ENCODE measurements at places on chromosomes 2 and 18.

DNA sequence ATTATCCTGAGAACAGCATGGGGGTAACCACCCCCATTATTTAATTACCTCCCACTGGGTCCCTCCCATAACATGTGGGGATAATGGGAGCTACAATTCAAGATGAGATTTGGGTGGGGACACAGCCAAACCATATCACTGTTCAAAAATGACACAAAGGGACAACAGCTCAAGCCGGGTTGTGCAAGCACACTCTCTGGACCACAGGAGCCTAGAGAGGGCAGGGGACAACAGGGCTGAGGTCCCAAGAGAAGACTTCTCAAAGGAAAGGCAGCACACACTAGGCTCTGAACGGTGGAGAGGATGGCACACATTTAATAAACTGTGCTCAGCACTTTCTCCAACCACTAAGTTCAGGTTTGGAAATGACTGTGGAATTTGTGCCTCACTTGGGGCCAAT lies 122.1 kb upstream of the PKDCC start:
- no peak for DNase-seq

DNA sequence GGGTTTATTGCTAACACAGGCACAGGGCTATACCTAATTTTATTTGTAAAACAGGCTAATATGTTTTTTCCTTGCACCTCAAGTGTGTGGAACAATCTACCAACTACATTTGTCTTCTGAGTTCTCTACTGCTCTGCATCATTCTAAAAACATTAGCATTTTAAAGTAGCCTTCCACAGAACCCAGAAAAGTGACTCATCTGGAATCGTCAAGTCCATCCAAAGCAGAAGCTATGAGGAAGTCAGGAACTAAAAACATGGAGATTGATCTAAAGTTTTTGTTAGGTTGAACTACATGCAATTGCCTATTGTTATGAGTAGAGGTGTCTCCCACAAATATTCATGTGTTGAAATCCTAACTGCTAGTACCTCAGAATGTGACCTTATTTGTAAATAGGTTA lies 70.9 kb downstream of the SUCLG1 start:
- DNase-seq: no peak

DNA sequence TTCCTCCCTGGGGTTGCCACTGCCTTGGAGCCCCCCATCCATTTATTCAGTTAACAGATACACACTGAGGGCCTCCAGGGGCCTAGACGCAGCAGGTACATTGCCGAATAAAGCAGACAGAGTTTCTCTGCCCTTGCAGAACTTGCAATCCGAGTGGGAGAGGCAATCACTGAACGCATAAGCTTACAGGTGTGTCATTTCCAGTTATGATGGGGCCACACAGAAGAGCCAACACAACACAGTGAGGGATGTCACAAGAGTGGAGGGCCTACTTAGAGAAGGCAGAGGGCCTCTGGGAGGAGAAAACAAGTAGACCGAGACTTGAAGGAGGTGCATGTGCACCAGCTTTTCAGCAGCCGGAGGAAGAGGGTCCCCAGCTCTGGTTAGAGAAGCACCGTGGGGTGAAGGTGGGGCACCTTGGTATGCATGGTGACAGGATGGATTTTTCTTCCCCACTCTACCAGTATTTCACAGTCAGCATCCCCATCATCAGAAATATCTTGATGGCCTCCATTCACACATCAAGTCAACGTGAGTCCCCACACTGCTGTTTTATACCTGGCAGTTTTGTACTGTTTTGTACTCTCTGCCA lies 150.9 kb downstream of the SMAD7 start:
- DNase-seq: no peak

GRCh38 chr2:217794133-217794986 lies 208.4 kb downstream of the TNS1 start:
- no peak for DNase-seq

GRCh38 chr18:63892566-63892965 lies 5.1 kb downstream of the SERPINB2 start:
- DNase-seq: no peak

- no peak for DNase-seq
Observed at GRCh38 chr18:49623571-49623970, 61.7 kb downstream of the LIPG start.

DNA sequence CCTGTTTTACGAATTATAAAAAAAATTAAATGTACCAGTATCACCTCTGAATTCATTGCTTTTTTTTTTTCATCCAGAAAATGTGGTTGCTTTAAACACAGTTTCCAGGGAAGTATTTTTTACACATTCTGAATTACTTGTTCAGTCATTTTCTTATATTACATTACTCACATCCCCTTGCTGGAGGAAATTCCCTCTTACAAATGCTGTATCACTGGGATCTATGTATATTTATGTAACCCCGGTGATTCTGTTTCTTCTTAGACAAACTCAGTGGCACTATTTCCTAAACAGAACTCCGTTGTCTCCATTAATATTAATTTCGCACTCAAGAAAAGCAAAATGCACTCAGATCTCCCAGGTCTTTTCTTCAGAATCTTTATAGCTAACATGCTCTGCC lies 1078.5 kb upstream of the ZEB2 start:
- DNase-seq: no peak

DNA sequence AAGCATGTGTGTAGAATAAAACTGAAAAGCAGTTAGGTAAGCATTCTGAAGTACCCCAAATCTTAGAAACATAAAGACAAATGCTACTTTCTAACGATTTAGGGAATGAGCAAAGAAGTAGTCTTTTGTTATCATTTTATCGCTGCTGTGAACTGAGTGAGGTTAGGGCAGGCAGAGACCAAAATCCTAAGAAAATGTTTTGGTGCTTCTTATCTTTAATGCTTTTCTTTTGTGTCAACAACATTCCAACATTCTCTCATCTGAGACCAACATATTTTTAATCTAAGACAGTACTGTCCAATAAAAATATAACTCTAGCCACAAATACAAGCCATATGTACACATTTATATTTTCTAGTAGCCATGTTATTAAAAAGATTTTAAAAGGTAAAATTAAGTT lies 789.4 kb upstream of the PIK3C3 start:
- DNase-seq: no peak

- DNase-seq: no peak
Observed at GRCh38 chr2:241199286-241199685, 10.8 kb downstream of the ANO7 start.

DNA sequence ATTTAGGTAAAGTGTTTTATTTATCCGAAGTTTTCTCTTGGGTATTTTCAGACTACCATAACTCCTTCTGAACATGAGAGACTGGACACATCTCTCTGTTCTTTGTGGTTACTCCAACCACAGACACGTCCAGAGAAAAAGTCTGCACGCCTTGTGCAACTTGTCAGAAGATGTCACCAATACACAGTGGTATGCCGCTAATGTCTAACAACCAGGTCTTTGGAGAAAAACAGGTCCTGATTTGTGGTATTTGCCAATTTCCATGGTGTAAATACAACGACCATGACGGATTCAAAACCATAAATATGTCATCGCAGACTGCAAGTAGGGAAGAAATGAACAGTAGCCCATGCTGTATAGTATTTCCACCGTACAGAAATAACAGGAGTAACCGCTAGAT lies 620.6 kb upstream of the ID2 start:
- DNase-seq: no peak

DNA sequence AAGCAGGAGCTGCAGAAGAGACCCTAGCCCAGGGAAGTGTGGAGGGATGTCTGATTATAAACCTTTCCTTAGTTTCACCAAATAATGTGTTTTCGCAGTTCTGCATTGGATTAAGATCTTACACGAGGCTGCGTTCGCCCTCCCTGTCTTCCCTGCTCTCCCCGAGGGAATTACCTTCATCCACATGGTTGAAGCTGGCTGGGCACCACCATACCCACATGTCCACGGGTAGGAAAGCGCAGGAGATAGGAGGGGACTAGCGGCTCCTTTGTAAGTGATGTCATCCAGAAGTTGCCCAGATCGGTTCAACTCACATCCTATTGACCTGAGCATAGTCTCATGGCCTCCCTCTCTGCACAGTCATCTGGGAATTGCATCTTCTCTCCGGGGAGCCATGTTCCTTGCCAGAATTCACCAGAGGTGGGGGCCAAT lies 1.1 kb downstream of the TTL start:
- DNase-seq: peak; percentile 42

DNA sequence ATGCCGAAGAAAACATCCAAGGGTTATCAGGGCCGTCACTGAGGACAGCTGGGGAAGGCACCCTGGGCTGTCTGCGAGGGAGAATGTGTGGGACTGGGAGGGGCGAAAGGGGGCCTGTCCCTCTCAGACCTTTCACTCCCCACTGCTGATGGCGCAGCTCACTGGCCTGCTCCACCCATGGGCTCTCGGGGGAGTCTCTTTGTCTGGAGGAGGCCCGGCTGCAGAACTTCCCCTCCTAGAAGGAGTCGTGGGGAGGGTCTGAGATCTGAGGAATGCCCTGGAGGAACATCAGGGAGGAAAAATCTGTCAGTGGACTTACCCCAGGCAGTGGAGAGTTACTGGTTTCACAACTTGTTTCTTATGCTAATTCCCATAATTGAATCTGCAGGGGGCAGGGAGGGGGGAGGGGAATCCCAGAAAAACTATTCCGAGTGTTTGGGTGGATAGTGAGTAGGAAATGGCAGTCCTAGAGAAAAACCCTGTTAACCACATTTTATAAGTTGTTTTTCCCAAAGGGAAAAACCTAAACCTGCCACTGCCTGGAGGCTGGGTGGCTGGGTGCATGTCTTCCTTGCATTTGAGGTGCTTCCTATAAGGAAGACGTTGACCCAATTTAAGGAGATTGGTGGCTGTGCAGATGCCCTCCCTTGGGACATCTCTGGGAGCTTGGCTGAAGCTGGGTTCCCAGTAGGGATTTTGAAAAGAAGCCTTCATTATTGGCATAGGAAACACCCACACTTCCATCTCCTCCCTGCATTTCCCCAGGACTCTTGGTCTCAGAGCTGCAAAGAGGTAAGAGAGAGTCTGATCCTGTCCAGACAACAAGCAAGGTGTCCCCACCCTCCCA lies 11.7 kb upstream of the SEMA4C start:
- DNase-seq: no peak

- no peak for DNase-seq
Observed at GRCh38 chr2:53724536-53724935, 43.1 kb upstream of the CHAC2 start.

- no peak for DNase-seq
Observed at GRCh38 chr2:190283783-190284182, 35.8 kb downstream of the HIBCH start.

DNA sequence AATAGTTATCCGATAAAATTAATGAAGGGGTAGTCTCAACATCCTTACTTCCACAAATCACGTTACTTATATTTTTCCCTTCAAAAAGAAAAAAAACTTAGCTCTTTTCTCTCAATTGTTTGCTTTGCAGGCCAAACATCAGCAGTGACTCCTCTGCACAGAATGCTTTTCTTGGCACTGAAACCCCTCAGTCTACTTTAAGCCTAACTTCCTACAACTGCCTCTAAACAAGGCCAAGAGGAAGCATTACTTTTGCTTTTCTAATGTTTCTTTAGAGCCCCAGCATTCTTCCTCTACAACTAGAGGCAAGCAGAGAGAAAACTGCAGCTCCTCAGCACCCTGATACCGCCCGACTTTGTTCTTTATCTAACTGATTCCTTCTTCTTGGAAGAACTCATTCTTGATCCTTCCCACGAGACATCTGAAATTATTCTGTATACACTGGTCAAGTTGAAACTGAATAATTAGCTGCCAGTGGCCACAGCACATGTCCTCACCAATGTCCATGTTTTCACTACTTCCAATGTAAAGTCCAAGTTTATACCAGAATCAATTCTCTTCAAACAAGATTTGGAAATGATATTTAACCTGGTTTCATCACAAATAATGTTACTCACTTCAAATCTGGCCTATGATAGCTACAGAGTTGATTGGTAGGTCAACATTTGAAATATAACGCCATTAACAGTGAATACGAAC lies 55.3 kb downstream of the DTNB start:
- no peak for DNase-seq

DNA sequence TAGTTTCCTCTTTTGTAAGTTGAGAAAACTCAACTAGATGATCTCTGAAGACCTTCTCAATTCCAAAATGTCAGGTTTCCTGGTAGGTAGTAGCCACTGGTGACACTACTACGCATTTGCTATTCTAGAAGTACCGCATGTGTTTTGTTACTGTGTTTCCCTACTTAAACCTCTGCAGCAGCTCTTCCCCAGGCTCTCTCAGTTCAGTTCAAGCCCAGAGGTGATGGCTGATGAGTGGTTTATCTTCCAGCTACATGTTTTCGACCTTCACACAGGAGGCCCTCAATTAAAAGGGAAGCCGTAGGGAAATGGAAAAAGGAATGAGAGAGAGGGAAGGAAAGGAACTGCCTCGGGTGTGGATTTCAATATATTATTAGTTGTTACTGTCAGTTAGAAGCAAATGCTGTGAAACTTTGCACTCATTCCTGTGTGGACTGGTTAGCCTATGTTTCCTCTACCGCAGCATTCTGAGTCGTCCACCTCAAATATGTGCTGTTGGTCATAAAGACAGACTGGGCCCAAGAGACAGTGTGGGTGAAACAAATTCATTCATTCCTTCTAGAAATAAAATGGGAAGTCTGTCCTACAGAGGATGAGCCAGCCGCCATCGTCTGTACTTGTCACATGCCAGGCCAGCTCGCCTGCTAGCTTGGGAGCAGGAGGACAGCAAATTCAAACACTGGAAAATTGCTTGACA lies 455.2 kb upstream of the RAB12 start:
- DNase-seq: no peak

GRCh38 chr2:144942516-144943256 lies 422.8 kb upstream of the ZEB2 start:
- DNase-seq: peak; percentile 78

DNA sequence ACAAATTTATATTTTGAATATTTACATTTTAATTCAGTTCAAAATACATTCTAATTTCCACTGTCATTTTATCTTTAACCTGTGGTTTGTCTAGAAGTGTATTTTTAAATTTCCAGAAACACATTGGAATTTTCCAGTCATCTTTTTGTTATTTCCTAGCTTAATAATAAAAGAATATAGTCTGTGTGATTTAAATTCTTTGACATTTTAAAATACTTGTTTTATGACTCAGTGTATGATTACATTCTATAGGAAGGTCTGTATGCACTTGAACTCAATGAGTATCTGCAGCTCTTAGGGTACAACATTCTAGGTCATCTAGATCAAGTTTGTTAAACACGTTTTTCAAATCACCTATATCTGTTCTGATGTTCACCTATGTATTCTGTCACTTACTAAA lies 88.3 kb upstream of the MBOAT2 start:
- DNase-seq: no peak

GRCh38 chr18:56235481-56236013 lies 402.8 kb downstream of the TXNL1 start:
- DNase-seq: no peak
